ENCODE measurements at places on chromosomes 11 and 22.

- peak; percentile 93 for DNase-seq
Observed at GRCh38 chr11:123654566-123655081, at the start of gene SCN3B. TSS of gene SCN3B (minus strand) at chr11:123654624. CDS start at chr11:123653801, 823 bp downstream.

- no peak for DNase-seq
Observed at GRCh38 chr22:42001121-42001520, 2.5 kb downstream of the WBP2NL start.

- DNase-seq = peak; percentile 44
Observed at GRCh38 chr11:34299284-34299972, 58.4 kb downstream of the ABTB2 start.

DNA sequence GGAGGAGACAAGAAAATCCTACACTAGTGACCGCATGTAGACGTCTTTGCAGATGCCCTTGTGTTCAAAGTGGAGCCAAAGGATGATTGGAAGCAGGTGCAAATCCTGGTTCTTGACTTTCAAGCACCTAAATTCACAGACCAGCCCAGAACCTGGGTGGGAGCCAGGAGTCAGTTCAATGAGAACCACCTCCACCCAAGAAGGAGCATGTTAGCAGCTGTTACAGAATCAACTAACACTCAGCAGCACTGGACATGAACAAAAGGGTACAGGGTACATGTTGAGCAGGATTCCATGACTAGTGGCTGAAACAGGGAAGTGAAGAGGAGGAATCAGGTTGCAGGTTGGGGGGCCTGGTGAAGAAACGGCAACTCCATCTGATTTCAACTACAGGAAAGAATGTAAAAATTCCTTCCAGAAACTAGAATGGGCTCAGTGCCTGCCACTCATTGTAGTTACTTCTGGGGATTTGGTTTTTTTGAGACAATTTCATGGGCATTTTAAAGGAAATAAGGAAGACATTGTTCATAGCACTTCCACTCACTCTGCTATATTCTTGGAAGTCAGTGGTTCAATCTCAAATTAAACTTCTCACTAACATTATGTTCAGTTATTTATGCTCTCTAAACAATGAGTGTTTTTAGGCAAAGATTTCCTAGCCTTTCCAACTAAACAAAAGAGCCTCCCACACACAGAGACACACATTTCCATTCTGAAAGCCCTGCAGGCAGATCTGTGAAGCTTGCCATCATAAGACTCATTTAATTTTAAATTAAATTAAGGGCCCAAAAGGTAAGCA is 173.3 kb downstream of the CADM1 start:
- DNase-seq = no peak

GRCh38 chr11:16613262-16613511 is 125.3 kb upstream of the C11orf58 start:
- DNase-seq = no peak

- no peak for DNase-seq
Observed at GRCh38 chr11:93477684-93478234, 65.4 kb downstream of the SMCO4 start.

- no peak for DNase-seq
Observed at GRCh38 chr11:44418456-44418830, 108.5 kb upstream of the ALX4 start.

- DNase-seq = no peak
Observed at GRCh38 chr11:132064987-132065620, 694.7 kb downstream of the NTM start.

GRCh38 chr11:118484405-118484804 is 42.9 kb upstream of the TTC36 start:
- DNase-seq = no peak

DNA sequence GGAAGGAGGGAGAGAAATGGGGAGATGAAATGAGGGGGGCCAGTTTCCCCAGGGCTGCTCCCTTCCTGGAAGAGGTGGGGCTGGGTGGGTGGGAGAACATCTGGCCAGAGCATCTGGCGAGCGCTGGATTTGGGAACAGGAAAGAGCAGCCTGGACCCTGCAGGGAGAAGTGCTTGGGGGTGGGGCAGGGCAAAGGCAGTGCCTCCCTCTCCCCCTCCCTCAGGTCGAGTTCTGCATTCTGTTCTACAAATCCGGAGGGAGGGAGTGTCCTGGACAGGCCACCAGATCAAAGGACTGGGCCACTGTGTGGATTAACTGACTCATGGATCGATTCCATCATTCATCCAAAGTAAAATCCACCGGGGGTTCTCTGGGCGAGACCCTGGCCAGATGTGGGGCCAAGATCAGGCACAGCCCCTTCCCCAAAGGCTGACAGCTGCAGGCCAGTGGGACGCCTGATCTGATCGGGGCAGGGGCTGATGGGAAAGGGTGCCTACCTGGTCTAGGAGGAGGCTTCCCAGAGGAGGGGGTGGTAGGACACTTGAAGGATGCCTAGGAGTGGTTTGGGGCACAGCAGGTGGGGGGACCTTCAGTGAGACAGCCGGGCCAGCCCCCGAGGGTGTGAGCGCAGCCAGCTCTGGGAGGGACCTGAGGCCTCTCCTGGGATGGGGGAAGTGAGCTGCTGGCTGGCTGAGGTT is 57.5 kb downstream of the CACNA1I start:
- DNase-seq = no peak

DNA sequence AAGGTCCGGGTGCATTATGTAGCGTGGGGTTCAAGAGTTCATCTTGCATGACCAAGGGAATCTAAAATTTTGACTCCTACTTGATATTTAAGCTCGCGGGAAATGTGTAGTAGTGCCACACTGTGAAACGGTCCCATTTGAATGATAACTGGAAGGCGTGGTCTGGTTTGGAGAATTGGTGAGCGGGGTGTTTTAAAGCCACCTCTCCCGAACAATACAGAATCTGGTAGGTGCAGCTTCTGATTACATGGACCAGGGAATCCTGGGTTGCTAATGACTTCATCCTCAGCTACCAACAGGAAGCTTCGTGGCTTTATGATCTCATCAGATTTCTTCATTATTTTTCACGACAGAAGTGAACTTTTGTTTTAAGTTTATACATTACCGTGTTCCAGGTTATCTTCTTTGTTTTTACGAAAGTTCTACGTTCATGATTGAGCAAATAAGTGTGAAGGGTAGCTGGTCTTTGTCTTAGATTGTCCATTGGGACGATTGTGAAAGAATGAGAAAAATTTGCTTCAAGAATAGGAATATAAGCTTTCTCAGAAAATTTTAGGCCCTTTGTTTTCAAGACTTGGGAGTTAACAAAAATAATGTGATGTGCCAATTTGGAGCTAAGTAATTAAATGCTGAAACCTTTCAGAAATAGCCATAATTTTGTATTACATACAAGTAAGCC is 1.7 kb downstream of the QSER1 start:
- peak; percentile 48 for DNase-seq

DNA sequence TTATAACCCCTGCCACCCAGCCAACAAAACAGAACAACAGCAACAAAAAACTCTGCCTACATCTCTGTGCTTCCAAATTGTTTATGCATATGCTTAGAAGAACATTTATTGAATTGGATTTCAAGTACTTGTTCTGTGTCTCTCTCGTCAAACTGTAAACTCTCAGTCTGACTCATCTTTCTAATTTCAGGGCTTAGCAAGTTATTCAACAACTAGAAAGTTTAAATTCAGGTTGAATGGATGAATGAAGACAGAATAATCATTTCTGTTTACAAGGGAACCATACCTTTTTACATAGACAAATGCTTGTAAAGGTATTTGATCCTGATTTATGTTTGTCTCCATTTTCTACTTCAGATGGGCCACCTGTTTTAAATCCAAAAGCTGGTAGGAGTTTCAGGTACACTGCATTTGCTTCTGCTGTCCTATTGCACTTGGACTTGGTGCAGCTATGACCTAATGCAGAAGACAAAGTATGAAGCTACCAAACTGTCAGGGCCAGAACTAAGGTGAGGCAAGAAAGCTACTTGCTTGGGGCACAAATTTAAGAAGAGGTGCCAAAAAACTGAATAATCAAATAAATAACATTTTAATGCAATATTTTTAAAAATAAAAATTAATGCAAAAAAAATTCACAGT is 1.6 kb upstream of the FBXO3 start:
- DNase-seq = no peak

GRCh38 chr22:26161746-26162145 is 7.5 kb upstream of the SEZ6L start:
- DNase-seq = no peak

GRCh38 chr11:1486054-1486825 is at the start of gene MOB2:
TSS of gene MOB2 (minus strand) at chr11:1486779. CDS start at chr11:1486556, 223 bp downstream.
- no peak for DNase-seq

- DNase-seq = no peak
Observed at GRCh38 chr11:22884217-22884616, 23.9 kb upstream of the CCDC179 start.

DNA sequence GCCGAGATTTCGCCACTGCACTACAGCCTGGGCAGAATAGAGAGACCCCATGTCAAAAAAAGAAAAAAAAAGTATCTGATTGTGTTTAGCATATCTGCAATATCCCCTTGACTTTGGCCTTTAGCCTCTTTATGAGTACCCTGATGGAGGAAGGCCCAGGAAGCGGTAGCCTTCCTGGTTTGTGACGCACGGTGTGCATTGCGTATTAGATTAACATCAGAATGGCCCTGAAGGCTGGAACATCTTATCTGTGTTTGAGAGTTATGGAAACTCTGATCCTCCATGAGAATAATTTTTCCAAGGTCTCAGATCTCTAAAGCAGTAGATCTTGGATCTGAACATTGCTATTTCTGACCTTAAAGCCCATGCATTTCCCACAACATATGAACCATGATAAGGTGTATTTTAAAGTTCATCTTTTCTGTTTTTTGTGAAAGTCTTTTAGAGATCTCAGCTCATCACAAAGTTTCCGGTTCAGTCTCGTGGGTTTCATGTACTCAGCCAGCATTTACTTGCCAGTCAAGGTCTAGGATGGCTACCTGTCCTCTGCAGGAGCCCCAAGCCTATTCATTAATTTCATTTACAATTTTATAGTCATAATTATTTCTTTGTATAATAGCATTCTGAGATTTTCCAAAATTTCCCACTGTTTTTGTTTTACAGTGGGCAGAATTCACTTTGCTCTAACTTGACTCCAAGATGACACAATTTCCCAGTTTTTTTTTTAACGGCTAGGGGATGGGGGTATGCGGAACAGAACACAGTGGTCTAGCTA is 605 bp upstream of the FDX1 start:
- DNase-seq = no peak

- no peak for DNase-seq
Observed at GRCh38 chr11:71443736-71444445, 4.3 kb downstream of the DHCR7 start.

DNA sequence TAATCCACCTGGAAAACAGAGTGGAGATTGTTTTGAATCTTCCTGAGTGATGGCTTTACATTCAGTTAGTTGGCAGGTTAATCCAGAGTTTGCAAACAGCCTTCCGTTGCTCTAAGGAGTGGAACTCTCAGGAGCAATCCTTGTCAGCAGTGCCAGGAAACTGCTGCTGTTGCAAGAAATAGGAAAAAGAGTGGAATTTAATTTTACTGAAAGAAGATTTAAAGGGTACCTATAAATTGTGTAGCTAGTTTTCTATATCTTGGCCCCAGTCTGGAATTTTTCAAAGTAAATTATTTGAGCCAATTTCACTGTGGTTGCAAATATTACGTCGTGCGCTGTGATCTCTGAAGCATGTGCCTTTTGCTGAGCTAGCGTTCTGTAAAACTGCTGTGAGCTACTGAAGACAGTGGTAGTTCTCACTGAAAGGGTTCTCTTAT is 55.5 kb upstream of the SLC5A12 start:
- no peak for DNase-seq

- no peak for DNase-seq
Observed at GRCh38 chr11:2301631-2302305, at the start of the genes C11orf21 and TSPAN32. TSS of gene C11orf21 (minus strand) at chr11:2301918. CDS start at chr11:2301808, 110 bp downstream. TSS of gene TSPAN32 (plus strand) at chr11:2302013. CDS start at chr11:2302150, 137 bp downstream.

- no peak for DNase-seq
Observed at GRCh38 chr11:45736424-45736823, 68.5 kb upstream of the SLC35C1 start.

DNA sequence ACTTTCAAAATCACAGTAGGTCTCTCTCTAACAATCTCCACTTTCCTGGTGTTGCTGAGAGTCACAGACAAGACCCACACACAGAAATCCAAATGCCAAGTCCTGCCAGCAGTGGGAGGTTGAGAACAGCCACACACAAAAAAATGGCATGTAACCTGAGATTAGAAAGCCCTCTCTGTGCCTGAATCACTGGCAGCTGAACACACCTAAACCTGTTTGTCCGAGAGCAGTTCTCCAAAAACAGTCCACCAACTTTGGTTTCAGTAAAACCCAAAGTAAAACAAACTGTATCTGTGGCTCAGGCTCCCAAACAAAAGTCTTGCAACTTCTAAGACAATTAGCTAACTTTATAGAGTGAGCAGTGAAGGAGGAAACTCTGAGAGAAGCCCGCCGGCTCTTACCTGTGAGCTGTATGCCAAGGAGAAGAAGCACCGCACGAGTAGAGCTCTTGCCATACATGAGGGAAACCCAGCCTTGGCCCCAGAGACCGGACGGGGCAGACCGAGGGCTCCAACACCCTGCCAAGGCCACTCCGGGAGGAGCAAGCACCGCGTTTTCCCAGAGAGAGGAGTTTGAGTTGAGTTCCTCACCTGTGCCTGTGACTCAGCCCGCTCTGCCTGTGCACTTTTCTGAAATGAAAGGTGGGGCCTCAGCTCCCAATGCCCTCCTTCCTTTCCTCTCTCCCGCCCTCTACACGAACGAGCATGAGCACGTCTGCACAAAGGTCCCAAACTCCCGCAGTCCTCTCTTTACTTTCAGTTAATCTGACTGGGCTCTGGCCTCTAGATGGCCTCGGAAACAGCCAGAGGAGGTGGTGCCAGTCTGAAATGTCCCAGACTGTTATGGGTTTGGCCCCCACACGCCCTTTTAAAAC is at the start of gene MPZL2:
Gene MPZL2, minus strand, starts transcription at position 603 of the 874 bp plus-strand sequence. Its CDS starts 144 bp downstream, at position 459.
- DNase-seq = peak; percentile 9

DNA sequence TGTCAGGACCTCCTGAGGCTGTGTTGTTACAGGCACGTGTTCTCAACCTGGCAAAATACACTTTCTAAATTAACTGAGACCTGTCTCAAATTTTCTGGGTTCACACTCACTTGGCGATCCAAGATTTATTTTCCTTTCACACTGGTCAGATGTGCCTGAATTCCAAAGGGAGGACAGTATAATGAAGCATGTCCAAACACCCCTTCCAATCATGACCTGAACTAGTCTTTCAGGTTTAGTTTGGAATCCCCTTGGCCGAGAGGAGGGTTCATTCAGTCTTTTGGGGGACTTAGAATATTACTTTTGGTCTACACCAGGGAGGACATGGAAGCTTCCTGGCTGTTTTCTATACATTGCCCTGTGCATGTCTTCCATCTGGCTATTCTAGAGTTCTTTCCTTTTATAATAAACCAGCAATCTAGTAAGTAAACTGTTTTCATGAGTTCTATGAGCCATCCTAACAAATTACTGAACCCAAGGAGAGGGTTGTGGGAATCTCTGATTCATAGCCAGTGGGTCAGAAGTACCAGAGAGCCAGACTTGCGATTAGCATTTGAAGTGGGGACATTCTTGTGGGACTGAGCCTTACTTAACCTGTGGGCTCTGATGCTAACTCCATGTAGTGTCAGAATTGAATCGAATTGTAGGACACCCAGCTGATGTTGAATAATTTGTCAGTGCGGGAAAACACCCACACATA is 14.8 kb upstream of the TMEM216 start:
- DNase-seq = no peak

DNA sequence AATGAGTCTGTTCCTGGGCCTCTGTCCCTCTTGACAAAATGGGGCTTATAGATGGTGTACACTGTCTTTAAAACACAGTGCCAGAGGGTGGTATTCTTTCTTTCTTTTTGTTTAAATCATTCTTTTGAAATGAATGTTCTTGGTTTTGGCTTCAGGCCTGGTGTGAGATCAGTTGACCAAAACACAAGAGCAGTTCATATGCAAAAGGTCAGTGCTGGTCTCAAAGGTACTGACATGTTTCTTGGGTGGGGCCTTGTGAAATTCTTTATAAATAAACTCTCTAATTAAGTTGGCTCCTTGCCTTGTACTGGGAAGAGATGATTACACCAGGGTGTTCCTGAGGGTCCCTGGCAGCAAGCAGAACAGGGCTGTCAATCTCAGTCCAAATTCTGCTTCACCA is 110.0 kb downstream of the FBXO7 start:
- no peak for DNase-seq
